ENCODE measurements at places on chromosomes 6 and 20.

DNA sequence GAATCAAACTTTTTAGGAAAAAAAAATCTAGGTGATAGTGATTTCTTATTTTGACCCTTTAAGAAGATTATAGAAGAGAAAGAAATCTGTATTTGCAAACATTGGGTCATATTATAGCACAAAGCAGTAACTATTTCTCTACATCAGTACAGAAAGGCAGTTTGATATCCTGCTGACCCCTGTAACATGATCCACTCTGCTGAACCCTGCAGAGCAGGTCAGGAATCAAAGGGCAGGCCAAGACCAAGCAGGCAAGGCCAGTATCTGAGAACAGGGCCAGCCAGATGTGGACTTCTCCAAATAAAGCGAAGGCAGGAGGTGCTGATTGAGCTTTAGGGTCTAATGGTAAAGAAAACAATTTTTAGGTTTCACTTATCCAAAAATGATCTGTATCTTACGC is 239.4 kb downstream of the PTPRK start:
- no peak for DNase-seq

DNA sequence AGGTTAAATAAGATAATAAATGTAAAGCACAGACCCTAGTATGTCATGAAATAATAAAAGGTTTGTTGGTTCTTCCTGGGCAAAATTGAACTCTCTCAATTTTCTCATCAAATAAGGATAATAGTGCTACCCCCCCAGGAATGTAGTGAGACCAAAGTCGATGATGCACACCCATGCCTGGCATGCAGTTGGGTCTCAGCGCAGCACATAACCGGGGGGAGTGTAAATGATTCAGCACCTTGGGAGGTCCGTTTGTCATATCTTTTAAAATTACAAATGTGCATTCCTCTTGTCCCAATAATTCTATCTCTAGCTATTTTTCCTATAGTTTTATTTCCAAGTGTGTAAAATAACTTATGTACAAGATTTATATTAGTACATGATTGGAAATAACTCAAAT is 31.3 kb upstream of the CCDC167 start:
- DNase-seq = no peak

- no peak for DNase-seq
Observed at GRCh38 chr6:8904754-8905153, 469.4 kb upstream of the SLC35B3 start.

- DNase-seq = no peak
Observed at GRCh38 chr6:142833054-142833453, 111.9 kb downstream of the HIVEP2 start.

GRCh38 chr6:1029141-1029540 is 282.8 kb upstream of the FOXQ1 start:
- DNase-seq = no peak

DNA sequence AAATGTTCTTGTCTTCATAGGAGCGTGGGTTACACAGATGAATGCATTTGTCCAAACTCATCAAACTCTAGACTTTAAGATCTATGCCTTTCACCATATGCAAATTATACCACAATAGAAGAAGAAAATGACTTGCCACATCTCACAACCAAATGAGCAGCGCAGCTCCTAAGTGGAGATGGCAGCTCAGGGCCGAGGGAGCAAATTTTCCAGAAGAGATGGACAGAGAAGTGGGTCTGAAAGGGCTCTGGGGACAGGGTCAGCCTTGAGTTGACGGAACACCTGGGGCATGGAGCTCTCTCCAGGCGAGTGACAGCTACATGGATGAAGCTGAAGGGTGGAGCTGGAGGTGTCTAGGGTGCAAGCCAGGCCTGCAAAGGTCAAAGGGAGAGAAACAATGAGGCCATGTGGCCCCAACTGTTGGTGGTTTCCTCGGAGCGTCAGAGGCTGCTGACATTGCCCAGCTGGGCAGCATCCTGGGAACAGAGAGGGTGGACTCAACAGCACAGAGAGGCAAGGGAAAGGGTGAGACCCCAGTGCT is 228.3 kb downstream of the NRN1 start:
- no peak for DNase-seq

DNA sequence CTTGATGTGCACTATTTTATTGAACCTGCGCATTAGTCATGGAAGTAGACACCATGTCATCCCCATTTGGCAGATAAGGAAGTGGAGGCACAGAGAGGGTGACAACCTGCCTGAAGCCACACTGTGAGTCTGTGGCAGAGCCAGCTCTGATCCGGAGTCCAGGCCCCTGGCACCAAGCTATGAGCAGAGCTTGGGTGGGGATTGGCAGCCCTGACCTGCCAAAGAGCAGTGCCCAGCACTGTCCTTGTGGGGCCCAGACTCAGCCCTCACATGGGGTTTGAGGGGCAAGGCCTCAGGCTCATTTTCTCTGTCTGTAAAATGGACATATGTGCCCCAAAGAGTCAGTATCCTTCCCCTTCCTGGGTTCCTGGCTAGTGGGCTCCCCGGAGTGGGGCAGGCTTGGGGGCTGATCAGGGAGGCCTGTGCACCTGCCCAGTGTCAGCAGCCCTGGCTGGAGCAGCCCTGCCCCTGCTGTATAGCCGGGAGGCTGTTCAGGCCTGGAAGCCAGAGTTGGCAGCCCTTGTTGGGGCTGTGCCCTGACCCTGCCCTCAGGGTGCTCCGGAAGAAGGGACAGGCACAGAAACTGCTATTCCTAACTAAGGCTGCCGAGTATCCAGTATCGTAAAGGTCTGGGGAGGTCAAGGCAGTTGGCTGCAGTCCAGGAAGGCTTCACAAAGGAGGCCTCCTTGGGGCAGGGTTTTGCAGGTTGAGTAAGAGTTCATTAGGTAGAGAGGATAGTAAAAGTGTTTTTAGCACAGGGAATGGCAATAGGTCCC is 38.7 kb downstream of the TGM2 start:
- DNase-seq = no peak
